Effector CD4-positive, alpha-beta T cell (primary cell): ENCODE measurements at places on chromosomes 3 and 15.

GRCh38 chr3:125965505-125965904 is 3.5 kb upstream of the ROPN1B start:
- DNase-seq, result no peak

DNA sequence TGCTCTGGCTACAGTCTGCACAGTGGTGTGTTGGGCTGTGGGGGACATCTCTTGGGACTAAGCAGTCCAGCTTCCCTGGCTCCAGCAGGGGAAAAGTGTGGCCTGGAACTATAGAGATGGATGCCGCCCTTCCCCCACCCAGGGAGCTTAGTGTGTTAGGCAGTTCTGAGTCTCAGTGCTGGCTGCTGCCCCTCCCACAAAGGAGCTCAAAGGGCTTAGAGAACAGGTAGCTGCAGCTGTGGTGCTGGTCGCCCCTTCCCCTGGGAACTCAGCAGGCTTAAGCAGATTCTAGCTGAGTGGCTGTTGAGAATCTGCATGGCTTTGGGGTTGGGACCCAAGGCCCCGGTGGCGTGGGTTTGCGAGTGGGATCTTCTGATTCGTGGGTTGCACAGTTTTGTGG is 190.8 kb downstream of the PDCD6IP start:
- DNase-seq, result no peak

DNA sequence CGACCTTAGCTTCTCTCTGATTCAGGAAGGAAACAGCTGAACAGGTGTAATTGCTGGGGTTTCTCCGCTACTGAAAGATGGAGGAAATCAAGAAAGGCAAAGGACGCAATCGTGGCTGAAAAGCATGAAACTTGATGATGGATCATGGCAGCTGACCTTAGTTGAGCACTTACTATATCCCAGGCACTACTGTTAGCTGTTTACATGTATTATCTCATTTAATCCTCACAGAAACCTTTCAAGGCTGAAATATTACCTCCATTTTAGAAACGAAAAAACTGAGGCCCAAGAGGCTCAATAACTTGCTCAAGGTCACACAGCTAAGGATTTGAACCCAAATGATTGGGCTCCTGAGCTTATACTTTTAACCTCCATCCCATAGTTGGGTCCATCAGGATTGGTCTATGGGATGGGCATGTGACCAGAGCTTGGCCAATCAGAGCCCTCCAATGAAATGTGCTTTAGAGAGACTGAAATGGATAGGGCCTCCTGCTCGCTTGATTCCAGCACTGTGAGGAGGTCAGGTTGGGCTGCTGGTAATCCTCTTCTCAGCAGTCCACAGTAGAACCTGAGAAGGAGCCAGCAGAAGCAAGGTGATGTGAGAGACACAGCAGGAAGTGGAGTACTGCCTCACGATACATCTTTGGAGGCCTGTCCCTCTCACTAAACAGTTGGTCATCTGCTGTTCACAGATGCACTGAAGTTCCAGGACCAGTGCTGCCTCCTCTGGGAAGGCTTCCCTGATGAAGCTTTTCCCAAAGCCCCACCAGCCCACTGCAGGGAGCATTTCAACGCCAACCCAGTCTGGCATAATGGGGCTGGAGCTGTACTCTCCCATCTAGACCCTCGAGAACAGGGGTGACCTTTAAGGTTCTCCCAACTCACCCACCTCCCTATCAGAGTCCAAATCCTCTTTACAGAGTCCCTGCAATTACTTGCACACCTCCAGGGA is 10.4 kb downstream of the CLN6 start:
- no peak for DNase-seq

GRCh38 chr15:70672081-70672480 is 91.3 kb downstream of the UACA start:
- DNase-seq, result no peak

- DNase-seq, result no peak
Observed at GRCh38 chr3:13785853-13786436, 93.9 kb downstream of the WNT7A start.

DNA sequence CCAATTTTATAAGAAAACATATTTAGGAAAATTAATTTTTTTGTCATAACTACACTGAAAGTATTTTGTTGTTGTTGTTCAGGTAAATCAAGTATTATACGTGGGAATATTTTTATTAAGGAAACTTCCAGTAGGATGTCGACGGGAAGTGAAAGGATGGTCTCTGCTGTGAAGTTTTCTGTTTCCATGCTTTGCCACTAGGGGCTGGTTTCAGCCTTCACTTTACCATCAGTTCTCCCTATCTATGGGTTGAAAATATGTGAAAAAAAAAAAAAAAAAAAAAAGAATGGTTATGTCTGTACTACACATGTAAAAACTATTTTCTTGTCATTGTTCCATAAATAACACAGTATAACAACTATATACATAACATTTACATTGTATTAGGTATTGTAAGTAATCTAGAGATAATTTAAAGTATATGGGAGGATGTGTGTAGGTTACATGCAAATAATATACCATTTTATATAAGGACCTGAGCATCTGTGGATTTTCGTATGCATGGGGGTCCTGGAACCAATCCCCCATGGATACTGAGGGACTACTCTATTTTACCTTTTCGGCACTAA is 136.7 kb downstream of the SMAD6 start:
- no peak for DNase-seq
